ENCODE measurements at places on chromosomes 16 and 17.

DNA sequence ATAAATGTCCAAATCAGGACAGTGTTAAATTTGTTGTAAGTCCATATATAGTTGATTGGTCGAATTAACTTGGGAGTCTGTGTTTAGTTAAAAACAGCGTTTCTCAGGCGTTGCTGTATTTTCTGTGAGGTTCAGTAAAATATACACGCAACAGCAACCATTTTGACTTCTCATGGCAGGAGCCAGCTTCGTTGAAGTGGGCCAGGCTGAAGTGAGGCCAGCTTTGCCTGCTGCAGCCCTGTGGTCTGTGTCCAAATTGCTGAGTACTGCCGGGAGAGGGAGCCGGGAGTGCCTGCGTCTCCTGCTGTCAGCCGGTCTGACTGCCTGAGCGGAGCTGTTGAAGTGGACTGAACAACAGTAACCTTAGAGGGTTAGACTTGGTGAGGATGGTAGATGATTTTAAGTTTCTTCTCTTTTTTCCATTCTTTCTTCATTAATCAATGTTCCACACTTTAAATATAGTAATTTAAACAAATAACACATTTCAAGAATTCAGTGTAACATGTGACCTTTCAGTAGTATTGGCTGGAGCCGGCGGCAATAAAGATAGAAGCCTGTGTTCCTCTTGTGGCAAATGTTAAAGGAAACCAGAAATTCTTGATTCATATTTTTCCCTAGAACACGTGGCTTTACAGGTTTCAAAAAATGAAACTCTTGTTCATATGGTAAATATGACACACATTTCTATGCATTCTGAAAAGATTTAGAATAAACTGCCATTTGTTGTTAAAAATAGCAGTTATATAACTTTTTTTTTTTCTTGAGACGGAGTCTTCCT, 37.0 kb upstream of the ZNF750 start:
- DNase-seq, result no peak

- DNase-seq, result no peak
Measured at GRCh38 chr17:74182041-74182723, 21.3 kb upstream of the RPL38 start.

GRCh38 chr16:68711421-68712139, 25.5 kb upstream of the CDH1 start:
- no peak for DNase-seq

DNA sequence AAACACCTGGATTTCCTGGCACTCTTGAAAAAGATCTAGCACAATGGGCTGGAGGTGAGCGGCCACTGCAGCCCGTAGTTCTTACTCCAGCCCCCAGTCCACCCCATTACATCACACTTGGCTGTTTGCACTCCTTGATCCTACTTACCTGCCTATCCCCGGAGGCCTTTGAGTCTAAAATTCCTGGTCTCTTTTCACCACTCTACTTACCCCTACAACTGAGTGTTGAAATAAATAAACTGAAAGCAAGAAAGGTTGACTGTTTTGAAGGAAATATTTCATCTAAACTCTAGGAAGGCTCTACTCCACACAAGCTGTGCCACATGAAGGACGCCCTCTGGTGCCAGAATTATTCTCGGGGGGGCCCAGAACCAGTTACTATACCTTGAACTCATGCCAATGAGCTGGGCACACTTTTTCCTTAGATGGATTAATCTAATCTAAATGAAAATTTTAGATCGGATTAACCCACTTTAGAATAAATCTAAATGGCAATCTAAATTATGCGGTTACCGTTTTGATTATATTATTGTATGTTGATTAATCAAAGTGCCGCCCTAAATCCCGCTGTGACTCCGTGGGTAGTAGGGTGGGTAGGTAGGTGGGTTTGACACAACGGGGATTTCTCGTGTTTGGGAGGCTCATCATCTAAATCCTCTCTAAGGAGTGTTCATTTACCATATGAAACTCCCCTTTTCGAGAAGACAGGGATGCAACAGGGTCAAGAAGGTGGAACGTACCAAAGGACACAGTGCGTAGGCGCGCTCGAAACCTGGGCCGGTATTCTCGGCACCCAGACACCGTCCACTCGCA, 651 bp upstream of the EIF1 start:
- DNase-seq, result peak; percentile 67

GRCh38 chr16:61332461-61332860, 703.8 kb downstream of the CDH8 start:
- no peak for DNase-seq

GRCh38 chr16:58820411-58820810, 86.3 kb upstream of the GOT2 start:
- DNase-seq, result no peak

DNA sequence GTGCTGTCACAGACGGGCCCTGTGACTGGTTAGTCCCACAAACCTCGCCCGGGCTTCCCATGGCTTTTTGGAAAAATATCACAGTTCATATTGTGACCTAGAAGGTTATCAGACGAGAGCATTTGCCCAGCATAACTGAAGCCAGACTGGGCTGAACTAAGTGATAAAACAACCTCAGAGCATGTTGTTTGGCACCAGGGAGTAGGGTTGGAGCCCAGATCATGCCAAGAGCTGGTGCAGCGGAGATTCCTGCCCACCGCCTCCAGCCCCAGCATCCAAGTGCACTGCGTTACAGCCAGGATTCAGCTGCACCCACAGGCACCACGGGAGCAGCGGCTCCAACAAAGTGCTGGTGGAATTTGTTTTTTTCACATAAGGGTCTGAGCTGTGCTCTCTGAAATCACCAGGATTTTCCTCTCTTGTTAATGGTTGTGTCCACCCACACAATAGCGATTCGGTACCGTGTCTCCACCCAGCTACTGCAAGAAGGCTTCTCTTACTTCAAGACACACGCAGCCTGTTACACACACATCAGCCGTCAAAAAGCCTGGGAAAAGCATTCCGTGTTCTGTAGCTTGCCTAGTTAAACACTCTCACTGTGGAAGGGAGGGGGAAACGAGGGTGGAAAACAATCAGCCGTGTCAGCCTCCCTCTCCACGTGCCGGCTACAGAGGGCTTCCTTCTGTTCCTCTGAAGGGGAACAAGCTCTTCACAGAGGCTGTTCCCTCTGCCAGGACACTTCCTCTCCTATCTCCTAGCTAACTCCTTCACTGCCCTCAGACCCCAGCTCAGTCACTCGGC, 273.8 kb downstream of the C16orf95 start:
- no peak for DNase-seq

DNA sequence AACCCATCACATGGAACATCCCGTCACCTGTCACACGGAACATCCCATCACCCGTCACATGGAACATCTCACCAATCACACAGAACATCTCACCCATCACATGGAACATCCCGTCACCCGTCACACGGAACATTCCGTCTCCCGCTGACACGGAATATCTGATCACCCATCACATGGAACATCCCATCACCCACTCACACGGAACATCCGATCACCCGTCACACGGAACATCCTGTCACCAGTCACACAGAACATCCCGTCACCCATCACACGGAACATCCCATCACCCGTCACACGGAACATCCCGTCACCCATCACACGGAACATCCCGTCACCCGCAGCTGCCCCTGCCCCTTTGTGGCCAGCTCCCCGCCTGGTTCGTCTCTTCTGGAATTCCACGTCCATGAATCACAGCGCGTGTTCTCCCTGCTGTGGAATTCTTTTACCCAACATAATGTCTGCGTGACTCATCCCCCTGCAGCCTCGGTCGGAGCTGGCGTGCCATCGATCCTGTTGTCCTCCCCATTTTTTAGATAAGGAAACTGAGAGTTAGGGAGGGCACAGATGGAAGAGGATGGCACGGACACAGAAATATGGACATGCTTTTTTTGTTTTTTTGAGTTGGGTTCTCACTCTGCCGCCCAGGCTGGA, 5.6 kb downstream of the CPNE7 start:
- DNase-seq, result no peak

DNA sequence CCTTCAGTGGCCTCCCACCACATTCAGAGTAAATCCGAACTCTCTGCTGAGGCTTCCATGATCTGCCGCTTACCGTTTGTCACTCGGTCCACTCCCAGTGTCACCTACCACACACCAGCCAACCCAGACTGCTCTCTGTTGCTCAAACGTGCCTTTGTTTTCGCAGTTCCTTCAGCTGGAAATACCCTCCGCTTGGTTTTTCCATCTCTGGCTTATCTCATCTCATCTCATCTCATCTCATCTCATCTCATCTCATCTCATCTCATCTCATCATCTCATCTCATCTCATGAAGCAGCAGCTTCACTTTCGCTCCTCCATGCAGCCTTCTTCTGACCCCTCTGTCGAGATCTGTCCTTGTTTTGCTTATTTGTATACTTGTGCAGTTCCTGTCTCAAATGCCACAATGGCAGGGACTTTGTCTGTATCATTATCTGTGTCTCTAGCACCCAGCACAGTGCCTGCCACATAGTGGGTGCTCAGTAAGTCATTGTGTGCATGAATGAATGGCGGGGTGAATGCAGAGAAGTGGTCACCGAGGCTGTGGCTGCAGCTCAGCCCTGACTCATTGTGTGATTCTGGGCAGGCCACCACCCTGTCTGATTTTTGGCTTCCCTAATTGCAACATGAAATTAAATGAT, 3.8 kb upstream of the SNX20 start:
- DNase-seq, result no peak

GRCh38 chr16:21565861-21566669, 33.3 kb upstream of the METTL9 start:
- DNase-seq, result no peak

- DNase-seq, result no peak
Measured at GRCh38 chr16:53511403-53512280, 8.6 kb upstream of the AKTIP start.

GRCh38 chr17:30225919-30226553, 9.5 kb downstream of the SLC6A4 start:
- no peak for DNase-seq

DNA sequence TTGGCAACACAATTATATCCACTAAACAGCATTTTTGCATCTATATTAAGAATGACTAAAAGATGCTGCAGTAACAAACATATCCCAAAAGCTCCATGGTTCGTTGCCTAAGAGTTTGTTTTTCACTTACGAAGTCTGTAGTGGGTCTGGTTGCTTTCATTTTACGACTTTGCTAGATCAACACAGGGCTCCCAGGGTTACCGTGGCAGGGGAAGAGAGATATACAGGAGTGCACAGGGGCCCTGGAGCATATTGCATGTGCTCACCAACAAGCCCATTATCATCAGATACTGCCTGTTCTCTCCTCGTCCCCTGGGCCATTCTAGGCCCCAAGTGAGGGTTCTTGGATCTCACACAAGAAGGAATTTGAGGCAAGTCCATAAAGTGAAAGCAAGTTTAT, 3.1 kb upstream of the MMP2 start:
- DNase-seq, result no peak

DNA sequence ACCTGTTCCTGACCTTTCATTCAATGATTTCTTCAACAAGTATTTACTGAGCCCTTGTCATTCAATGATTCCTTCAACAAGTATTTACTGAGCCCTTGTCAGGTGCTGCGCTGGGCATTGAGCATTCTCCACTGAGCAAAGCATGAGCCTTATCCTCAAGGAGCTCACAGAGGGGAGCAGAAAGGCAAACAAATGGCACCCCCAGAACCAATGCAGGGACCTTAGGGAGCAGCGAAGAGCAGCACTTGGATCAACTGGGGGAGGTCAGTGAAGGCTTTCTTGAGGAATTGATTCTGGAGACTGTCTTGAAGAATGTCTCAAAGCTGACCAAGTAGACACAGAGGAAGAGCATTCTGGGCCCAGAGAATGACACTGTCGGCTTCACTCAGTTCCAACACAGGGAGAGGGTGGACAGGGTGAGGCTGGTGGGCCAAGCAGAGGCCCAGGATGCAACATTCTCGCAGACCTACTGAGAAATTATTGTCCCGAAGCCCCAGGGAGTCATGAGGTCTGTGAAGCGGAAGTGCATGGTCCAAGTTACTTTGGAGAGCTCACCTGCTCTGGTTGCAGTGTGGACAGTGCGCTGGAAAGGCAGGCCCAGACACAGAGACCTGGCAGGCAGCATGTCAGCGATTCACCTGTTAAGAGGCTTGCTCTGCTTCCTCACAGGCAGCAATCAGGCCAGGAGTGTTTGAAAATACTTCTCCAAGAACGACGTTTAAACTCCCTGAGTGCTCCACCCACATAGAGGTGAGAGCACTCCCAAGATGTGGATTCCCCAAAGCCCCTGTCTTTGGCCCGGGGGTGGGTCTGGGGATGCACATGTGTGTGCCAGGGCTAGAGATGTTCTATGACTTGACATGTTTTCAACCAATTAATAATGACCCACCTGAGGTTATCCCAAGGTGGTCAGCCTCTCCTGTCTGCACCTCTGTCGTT, 3.2 kb upstream of the MPO start:
- DNase-seq, result no peak

DNA sequence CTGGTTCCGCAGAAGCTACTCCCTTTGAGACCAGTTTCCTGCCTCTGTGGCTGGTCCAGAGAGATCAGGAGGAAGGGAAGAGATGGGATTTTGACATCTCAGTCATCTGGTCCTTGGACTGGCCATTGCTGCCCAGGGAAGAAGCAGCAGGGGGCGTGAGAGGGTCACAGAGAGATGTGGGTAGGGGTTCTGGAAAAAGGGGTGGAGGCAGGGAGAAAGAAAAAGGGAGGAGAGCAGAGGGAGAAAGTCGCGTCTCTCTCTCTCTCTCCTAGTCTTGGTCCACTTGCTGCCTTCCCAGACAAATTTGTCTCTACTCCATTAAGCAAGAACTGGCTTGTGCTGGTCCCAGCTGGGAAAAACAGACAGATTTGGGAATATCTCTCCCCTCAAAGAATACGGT, 4.4 kb downstream of the SHBG start:
- DNase-seq, result no peak

DNA sequence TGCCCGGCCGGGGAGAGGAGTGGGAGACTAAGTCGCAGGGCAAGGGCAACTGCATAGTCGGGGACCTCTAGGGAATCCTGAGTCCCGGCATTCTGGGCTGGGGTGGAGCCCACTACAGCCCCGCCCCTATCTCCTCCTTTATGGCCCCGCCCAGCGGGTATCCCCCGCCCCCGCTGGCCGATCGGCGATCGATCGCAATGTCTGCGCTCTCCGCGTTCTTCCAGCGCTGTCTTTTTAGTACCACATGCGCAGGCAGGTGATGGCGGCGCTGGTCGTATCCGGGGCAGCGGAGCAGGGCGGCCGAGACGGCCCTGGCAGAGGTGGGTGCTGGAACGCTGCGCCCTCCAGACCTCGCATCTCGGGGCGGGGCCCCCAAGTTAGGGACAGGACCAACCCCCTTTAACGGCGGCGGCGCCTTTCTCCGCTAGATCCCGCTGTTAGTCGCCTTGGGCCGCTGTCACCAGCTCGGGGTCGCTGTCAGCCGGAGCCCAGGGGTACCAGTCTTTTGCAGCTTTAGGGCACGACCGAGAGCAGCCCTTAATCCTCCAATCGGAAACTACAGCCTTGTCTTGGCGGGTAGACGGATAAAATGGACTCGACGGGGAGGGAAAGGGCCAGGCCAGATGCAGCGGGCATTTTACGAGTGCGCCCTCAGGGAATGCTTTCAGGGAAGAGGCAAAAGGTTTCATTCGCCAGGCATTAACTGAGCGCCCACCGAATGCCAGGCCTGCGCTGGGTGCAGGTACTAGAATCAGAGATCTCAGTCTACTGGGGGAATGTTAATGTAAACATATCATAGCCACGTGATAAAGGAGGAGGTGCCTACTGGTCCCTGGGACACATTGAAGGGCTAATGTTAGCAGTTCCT, at the start of gene DPH1:
TSS of gene DPH1 (plus strand) at position 243 of the 868 bp plus-strand sequence. CDS start at position 260, 17 bp downstream.
- peak; percentile 86 for DNase-seq

- DNase-seq, result no peak
Measured at GRCh38 chr16:55710466-55710865, 54.7 kb downstream of the SLC6A2 start.
